ENCODE measurements at places on chromosomes 2 and 18.

- DNase-seq = no peak
Observed at GRCh38 chr2:45301307-45302277, 292.3 kb upstream of the SIX2 start.

DNA sequence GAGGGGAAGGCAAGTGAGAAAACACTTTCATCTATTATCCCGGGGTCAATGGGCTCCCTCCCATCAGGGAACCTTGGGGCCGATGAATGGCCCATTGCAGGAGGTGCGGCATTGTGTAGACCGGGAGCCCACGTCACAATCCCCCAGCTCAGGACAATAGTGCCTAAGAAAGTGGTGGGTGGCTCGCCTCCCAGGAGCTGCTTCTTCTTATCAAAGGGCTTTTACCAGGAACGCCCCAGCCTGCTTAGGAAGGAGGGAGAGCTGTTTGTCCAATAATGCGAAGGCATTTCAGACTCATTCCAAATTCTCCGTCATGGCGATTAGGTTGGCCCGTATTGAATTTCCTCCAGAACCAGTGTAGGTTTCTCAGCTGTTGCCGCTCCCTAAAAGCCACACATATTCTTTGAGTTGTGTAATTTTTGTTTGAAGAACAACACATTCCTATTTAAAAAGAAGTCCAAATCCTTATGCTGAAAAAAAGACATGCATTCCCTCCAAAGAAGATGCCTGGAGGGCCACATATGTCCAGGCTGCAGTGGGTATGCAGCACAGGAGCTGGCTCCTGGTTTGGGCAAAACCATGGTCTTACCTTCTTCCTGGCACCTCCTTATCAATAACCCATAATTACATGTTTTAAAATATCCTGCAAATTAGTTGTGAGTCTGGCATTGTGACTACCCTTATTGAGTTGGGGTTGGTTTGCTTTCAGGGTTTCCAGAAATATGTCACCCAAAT, 264.7 kb downstream of the MYCN start:
- no peak for DNase-seq

- DNase-seq = no peak
Observed at GRCh38 chr2:109648041-109648527, 33.9 kb downstream of the SOWAHC start.

GRCh38 chr2:60535685-60536312, 17.7 kb downstream of the BCL11A start:
- no peak for DNase-seq

DNA sequence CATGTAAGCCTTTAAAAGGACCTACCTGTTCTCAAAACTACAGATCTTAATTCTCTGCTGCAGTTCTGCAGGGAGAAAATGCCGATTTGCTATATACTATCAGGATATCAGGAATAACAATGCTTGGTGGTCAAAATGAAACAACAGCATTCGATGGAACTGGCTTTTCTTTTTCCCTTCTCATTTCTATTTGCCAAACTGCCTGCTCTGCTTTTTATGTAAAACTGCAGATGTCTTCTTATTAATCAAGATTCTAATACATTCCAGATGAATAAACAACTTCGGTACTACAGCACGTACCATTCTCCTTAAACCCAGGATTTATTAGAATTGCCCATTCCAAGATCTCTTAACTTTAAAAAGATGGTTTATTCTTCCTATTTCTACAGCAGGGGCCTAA, 100.9 kb downstream of the ZNF521 start:
- no peak for DNase-seq

DNA sequence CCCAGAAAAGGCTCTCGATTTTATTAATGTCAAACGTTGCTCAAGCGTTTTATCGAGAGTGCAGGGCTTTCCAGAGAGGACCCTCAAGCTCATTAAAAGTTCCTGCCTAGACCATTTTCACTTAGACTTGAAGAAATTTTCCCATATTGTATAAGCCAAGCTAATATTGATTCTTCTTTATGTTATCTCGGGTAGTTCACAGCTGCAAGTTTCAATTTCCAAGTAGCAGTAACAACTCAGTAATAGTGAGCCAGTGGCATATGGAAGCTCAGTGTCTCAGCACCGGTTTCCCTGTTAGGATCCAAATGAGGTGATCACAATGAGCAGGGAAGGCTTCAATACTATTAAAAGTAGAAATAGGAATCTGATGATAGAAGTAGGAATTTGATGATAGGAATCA, 274.5 kb downstream of the TMX3 start:
- no peak for DNase-seq

- no peak for DNase-seq
Observed at GRCh38 chr2:160751021-160751420, 257.4 kb upstream of the RBMS1 start.
